Stimulated activated CD4-positive, alpha-beta T cell treated with anti-CD3 and anti-CD28 coated beads, Interleukin-2, amount 100 ng/mL, for 48 hours (primary cell): ENCODE measurements at places on chromosomes 7 and 10.

DNA sequence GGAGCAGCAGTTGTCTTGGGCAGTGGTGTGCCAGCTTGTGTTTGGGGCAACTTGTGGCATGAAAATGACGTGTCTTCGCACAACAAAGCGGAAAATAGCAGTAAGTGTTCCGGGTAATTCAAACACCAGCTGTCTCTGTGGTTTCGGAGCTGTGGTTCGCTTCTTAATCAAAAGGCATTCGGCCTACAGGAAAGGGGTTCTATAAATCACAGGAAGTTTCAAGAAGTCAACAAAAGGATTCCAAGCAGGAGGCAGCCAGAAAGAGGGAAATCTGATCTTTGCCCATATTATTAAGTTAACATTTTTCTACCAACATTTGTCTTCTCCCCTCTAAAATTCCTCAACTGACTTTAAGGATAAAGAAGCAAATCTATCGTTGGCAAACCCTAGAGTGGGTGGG, 353.4 kb downstream of the FGFR2 start:
- DNase-seq = no peak

GRCh38 chr10:74067373-74068352, 69.7 kb downstream of the VCL start:
- no peak for DNase-seq

DNA sequence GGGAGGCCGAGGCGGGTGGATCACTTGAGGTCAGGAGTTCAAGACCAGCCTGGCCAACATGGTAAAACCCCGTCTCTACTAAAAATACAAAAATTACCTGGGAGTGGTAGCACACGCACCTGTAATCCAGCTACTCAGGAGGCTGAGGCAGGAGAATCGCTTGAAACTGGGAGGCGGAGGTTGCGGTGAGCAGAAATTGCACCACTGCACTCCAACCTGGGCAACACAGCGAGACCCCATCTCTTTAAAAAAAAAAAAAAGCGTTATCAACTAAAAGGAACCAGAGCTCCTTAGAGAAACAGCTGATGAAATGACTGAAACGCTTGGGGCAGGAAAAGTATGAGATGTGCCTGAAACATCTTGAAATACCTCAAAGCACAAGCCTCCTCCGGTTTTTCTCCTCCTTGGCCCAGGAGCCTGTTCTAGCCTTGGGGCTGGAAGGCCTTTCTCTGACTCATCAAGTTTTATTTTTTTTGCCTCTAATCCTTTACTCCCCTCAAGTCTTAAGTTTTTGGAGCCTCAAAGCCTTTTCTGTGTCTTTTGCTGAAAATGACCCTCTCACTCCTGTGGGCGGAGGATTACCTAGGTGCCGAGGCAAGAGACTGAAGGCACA, 2.6 kb upstream of the METTL27 start:
- no peak for DNase-seq

GRCh38 chr10:99920486-99920885, 89.3 kb downstream of the DNMBP start:
- DNase-seq = no peak

DNA sequence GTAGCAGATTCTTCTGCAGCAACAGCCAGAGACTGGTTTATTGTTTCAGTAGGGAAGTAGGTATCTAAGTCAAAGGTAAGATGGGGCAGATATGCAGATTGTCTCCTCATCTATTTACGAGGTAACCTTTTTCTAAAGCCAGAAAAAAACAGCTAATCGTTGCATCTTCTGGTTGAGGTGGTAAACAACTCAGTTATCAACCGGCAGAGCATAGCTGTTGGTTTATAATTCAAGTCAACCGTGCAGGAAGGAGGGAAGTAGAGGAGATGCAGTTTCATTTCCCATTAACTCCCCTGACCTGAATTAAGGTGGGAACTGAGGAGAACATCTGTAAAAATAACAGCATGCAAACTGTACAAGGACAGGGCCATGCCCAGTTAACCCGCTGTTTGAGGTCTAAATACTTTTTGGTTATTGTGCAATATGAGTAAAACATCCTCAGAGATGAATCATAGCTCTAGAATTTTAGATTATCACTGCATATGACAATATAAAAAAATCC, 156.5 kb upstream of the ITGB1 start:
- DNase-seq = no peak

DNA sequence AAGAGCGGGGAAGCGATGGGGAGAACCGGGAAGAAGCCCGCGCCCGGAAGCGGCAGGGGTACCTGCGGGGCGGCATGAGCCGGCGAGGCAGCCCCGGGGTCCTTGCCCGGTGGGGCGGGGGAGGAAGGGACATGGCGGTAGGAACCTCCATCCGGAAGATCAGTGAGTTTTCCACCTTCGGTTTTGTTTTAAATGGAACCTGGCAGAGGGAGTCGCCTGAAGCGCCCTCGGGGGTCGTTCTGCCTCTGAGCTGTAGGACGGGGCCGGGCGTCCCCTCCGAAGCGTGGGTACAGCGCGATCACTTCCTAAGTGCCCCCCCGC, 471 bp downstream of the PFKP start:
- no peak for DNase-seq

DNA sequence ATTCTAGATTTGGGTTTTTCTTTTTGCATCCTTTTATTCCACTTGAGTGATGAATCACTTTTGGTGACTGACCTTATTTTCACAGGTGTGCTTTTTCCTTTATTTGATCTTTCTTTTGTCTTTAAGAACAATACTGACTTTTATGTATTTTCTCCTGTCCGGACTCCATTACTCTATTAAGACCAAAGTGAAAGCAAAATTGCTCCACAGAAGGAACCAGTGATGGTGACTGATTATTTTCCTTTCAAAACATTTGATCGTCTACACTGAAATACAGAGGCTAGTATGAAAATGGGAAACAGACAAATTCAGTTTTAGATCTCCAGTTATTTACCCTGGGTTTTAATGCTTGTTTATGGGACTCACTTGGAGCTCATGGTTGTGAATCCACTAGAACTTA, 15.5 kb downstream of the EXOC4 start:
- no peak for DNase-seq

GRCh38 chr10:89147256-89147655, 59.9 kb downstream of the CH25H start:
- no peak for DNase-seq

GRCh38 chr7:118245267-118246040, 20.9 kb downstream of the ANKRD7 start:
- DNase-seq = no peak

- no peak for DNase-seq
Observed at GRCh38 chr7:43878867-43879266, 9.6 kb upstream of the MRPS24 start.

DNA sequence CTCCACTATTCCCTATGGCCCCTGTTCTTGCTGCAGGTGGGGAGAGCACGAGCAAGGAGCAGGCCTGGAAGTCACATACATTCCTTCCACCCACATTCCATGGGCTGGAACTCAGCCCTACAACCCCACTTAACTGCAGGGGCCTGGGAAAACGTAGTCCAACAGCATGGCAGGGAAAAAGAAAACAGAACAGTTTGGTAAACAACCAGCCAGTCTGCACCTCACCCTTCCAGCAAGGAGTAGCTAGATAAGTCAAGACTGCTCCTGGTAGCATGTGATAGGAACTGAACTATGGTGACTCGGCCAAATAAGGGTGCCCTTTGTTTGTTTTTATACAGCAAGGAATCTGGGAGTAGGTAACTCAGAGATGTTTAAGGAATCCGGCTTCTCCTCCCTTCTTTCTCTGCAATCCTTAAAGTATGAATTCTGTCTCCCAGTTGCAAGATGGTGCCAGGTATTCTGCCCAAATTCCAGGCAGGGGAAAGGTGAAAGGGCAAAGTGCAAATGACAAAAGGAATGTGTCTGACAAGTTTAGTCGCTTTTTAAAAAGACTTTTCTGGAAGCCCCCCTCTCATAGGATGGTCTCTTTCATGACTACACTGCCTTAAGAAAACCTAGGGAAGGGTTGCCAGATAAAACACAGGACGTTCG, 311.7 kb upstream of the NEBL start:
- no peak for DNase-seq

DNA sequence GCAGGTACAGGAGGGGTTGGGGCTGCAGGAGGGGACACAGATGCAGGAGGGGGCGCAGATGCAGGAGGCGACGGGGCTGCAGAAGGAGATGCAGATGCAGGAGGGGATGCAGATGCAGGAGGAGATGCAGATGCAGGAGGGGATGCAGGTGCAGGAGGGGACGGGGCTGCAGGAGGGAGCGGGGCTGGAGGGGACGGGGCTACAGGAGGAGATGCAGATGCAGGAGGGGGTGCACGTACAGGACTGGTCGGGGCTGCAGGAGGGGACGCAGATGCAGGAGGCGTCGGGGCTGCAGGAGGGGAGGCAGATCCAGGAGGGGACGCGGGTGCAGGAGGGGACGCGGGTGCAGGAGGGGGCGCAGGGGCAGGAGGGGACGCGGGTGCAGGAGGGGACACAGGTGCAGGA, 66.5 kb downstream of the VWA2 start:
- DNase-seq = no peak

GRCh38 chr10:30562787-30563186, 66.8 kb downstream of the LYZL2 start:
- peak; percentile 19 for DNase-seq

- no peak for DNase-seq
Observed at GRCh38 chr10:76206797-76207352, 775.5 kb downstream of the LRMDA start.

DNA sequence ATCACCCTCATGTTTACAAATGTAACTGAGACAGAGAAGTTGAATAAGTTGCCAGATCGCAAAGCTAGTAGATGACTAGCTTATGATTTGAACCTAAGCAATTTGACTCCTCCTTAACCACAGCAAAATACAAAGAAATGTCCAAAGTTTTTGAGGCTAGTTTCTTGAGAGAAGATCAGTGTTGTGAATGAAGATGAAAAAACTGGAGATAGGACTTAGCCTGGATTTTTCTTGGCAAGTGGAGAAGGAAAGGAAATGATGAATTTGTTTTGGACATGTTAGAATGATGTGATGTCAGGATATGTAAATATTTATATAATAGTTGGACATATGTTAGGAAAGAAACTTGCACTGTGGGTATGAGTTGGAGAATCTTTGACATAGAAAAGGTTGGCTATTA, 149.8 kb downstream of the LSMEM1 start:
- no peak for DNase-seq

- DNase-seq = no peak
Observed at GRCh38 chr10:81096558-81096957, 558.9 kb downstream of the SH2D4B start.

GRCh38 chr7:50069613-50070012, 23.4 kb downstream of the ZPBP start:
- no peak for DNase-seq

DNA sequence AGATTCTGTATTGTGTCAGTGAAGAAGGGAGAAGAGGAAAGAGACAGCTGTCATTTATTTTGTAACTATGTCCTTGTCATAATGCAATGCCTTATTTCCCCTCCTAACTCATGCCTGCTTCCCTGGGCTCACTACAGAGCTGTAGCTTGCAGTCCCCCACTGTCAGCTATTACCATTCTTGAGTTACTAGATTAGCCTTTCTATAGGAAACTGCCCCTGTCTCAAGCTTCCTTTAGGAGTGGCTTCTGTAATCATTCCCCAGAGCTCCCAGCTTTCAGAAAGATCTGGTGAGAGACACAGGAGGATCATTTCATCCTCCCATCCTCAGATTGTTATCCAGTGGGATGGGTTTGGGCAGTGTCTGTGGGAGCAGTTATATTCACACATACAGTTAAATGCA, 32.4 kb upstream of the SMKR1 start:
- no peak for DNase-seq

DNA sequence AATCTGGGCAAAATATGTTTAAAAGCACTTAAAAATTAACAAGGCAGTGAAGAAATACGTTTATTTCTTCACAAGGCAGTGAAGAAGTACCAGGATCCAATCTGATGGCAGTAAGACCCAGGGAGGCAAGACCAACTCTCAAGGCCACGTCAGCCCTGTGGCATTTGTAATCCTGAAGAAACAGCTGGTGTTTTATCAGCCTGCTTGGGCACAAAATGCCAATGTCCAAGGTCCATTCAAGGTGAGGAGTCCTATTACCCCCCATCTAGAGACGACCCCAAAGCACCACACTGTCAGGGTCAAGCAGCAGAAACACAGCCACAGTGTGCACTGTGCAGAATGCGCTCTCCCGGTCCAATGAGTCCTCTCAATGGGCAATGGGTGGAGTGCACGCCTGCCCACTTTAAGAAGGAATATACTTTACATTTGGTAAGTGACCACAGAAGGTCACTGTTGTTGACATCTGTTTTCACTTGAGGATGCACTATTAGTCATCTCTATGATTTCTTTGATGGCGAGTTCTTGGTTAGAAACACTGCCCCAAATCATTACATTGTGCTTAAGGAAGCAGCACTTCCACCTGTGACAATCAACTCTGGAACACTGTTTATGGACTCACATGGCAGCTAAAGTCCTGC, 12.8 kb downstream of the CPXM2 start:
- DNase-seq = no peak

DNA sequence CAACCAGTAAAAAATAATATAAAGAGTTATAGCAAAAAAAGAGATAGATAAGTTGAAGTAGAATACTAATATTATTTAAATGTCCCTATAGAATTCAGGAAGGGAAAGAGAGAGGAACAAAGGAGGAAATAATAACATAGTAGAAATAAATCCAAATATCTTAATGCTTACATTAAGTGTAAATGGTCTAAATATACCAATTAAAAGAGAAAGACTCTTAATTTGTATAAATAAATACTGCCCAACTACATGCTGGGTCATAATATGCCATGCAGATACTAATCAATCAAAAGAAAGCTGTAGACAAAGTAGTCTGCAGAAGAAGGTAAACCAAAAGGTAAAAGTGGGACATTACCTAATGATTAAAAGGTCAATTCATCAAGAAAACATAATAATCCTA, 43.3 kb upstream of the VIPR2 start:
- DNase-seq = no peak

- DNase-seq = no peak
Observed at GRCh38 chr10:59934701-59935100, 28.3 kb upstream of the CCDC6 start.

DNA sequence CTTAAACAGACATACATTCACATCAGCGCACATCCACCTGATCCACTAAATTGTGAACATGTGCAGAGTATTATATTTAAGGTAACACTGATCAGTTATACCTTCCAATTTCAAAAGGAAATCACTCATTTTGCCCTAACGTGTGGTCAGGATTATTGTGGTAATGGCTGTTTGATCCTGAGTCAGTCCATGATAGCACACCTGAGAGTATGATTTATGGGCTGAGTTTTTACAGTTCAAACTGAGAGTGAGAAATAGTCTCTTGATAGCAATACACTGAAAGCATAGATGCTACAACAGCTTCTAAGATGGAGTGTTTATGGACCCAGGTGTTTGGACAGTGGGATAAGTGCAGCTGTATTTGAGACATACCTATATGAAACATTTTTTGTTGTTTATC, 96.7 kb downstream of the KIF20B start:
- DNase-seq = no peak

DNA sequence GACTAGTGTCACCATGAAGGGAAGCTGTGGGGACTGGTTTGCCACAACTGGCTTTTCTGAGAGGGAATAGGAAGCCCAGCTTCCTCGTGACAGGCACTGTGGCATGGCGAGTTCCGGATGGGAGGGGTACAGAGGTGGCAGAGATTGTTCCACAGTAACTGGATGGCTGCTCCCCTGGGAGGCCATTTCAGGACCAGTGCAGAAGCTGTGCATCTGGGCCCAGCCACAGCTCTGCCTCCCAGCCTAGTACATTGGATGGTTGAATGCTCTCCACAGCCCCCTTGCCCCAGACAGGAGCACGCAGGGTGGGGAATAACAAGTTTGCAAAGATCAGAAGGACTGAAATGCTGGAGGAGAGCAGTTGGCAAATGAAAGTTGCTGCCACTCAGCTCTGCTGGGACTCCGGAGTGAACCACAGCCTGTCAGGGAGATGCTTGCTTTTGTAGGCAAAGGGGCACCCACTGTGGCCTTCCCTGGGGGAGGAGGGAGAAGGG, 51.8 kb downstream of the GSDME start:
- no peak for DNase-seq
